Fibroblast of skin of right biceps (primary cell): ENCODE measurements at places on chromosomes 16 and 17.

DNA sequence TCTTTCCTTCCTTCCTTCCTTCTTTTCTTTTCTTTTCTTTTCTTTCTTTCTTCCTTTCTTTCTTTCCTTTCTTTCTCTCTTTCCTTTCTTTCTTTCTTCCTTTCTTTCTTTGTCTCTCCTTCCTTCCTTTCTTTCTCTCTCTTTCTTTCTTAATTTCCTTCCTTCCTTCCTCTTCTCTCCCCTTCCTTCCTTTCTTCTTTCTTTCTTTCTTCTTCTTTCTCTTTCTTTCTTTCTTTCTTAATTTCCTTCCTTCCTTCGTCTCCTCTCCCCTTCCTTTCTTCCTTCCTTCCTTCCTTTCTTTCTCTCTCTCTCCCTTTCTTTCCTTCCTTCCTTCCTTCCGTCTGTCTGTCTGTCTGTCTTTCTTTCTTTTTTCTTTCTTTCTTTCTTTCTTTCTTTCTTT is 1446.5 kb upstream of the GOT2 start:
- DNase-seq = no peak

- DNase-seq = no peak
Measured at GRCh38 chr17:82933911-82934310, 94.1 kb upstream of the ZNF750 start.

GRCh38 chr17:72926171-72926570 is 166.3 kb downstream of the SLC39A11 start:
- peak; percentile 23 for DNase-seq

DNA sequence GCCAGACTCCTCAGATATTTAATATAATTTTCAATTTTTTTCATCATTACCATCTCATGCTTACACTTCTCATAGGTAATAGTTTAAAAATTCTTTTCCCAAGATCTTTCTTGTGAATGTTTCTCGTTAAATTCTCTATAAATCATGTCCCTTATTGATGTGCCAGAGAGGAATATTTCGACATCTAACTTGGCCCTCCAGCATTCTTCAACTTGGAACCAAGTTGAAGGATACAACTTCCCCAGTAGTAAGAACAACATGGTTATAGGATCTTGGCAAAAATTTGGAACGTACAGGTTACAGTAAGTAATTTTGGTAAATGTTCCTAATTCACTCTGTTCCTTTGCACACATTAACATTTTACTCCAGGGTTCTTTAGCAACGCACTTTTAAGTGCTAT is 731.8 kb downstream of the CDH11 start:
- DNase-seq = no peak
